ENCODE measurements at places on chromosomes 2 and 18. TPM values are rescaled to one million over a fixed set of nuclear protein-coding genes. Genes with fewer than 3 reads are reported as not detected.

GRCh38 chr2:187654535-187654934 is 100.3 kb upstream of the TFPI start:
- DNase-seq: no peak

DNA sequence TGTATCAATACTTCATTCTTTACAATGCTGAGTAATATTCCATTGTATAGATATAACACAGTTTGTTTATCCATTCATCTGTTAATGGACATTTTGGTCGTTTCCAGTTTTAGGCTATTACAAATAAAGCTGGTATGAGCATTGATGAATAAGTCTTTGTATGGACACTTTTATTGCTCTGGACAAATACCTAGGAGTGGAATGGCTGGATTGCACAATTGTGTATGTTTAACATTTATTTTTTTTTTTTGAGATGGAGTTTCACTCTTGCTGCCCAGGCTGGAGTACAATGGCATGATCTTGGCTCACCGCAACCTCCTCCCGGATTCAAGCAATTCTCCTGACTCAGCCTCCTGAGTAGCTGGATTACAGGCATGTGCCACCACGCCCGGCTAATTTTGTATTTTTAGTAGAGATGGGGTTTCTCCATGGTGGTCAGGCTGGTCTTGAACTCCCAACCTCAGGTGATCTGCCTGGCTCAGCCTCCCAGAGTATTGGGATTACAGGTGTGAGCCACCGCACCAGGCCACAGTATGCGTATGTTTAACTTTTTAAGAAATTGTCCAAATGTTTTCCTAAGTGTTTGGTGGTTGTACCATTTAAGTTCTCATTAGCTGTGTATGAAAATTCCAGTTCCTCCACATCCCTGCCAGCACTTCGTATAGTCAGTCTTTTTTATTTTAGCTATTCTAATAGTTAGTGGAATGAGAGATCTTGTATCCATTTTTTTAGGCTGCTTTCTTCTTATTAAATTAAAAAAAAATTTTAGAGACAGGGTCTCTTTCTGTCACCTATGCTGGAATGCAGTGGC is 194.9 kb upstream of the HAAO start:
- DNase-seq: peak; percentile 8

DNA sequence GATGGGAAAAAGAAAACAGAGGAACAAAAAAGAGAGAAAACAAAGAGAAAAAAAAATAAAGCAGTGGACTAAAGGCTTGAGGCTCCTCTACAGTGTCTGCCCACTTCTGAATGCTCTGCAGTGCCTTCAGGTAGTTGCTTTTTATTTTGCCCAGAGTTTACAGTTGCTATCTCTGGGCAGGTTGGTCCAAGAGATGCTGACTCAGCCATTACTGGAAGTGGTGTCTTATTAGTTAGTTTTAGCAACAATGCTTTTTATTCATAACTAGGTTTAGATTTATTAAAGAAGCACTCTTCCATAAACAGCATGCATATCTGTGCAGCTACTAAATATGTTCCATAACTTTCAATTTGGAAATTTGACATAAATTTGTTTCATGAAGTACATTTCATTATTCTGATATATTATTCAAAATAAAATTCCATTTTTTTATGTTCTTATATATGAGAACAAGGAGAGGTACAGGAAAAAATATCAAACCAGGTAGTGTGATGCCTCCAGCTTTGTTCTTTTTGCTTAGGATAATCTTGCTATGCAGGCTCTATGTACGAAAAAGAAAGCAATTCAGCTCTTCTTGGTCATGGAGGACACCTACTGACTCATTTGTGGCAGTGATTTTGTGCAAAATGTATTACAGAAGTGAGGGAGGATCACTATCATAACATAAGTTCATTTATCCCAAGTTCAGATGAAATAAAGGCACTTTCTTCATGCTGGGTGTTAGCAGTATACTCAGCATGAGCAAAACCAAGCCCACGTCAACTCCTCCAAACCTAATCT is 69.5 kb downstream of the RPIA start:
- DNase-seq: no peak

The MERTK gene
- total RNA-seq: 102 TPM

All from spleen (tissue), 13 donors.